ENCODE measurements at places on chromosomes 4 and X.

DNA sequence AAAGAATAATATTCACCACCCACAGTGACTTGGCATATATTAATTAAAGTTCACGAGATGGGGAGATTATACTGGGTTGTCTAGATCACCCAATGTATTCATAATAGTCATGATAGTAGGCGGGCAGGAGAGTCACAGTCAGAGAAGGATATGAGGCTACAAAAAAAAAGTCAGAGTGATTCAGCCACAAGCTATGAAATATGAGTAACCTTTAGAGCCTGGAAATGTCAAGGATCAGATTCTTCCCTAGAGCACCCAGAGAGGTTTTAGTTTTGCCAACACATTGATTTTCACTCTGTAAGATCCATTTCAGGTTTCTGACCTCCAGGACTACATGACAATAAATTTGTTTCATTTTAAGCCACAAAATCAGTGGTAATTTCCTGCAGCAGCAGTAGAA, 501.9 kb downstream of the GABRG1 start:
- DNase-seq, result no peak

DNA sequence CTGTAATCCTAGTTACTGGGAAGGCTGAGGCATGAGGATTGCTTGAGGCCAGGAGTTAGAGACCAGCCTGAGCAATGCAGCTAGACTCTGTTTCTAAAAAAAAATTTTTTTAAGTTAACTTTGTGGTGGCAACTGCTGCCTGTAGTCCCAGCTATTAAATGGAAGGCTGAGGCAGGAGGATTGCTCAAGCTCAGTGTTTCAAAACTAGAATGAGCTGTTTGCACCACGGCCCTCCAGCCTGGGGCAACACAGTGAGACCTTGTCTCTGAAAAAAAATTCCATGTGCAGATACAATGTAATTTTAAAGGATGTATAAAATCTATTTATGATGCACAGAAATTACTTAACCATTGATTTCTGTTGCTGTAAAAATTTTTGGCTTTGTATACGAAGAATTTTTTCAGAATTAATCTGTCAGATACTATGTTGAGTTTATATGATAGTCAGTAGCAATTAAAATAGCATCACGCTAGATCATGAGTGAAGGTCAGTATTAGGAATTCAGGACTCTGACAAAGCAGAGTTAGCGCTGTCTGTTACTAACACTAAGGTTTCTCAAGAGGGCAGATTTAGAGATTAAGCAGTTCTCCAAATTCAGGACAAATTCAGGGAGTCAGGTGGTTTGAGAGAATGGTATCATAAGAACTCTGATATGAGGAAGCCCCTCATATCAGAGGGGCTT, 8.3 kb upstream of the AGA start:
- DNase-seq, result peak; percentile 92

DNA sequence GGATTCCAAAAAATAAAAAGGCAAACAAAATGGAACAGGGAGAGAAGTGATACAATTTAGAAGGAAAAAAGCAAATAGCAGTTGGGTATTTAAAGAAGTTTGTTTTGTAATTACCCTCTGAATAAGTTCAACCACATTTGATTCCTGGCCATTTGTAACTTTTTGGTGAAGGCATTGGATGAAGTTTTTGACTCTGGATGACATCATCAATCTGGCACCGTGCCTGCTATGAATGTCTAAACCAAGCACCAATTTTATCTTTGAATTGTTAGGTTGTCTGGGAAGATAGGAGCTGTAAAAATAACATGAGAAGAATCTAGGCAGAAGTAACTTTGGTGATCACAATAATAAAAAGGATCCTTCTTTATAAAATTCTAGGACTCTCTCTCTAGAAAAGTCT, 29.5 kb downstream of the TMPRSS11A start:
- peak; percentile 6 for DNase-seq

DNA sequence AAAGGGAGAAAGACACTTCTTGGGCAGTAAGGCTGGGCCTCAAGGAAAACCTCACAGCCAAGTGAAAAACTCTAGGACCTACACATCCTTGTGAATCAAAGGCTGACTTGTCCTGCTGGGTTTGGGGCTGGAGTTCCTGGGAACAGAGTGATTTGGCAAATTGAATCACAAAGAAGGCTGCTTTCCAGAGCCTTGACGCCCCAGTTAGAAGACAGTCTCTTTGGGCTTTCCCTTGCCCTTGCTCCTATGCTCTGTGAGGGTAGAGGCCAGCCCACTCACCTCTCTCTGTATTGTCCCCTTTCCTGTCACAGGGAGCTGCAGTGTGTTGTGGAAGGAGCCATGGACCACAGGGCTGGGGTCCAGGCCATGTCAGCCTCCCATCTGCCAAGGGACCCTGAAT, 9.6 kb downstream of the AMER1 start:
- no peak for DNase-seq

DNA sequence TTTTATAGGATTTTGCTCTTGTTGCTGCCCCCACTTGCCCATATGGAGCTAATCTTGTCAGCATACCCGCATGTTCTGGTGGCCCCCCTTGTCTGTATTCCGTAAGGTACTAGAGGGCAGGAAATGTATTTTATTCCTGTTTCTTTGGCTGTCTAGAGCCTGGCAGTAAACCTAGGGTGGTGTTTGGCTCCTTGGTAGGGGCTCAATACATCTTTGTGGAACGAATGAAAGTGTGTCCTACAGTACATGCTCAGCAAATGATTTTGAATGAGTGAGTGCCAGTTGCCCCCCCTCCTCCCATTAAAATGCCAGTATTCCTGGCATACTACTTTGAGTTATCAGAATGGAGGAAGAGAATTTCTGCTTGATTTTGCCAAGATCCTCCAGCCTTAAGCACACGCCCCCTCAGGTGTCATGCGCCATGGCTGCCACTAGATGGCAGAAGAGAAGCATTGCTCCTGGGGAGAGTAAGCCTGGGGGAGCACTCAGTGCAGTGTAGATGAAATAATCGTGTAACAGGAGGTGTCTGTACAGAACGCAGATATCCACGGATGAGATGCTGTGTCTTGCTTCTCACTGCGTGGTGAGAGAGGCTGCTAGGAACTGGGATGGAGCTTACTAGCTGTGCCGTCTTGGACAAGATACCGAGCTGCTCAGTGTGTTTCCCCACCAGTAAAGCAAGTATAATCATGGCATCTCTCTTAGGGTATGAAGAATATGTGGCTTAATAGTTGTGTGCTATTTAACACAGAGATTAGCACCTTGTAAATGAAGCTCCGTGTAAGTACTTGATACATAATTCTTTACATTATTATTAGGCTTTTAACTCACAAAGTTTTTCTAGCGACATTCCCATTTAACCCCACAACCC, 17.2 kb upstream of the RNF212 start:
- DNase-seq, result peak; percentile 78

DNA sequence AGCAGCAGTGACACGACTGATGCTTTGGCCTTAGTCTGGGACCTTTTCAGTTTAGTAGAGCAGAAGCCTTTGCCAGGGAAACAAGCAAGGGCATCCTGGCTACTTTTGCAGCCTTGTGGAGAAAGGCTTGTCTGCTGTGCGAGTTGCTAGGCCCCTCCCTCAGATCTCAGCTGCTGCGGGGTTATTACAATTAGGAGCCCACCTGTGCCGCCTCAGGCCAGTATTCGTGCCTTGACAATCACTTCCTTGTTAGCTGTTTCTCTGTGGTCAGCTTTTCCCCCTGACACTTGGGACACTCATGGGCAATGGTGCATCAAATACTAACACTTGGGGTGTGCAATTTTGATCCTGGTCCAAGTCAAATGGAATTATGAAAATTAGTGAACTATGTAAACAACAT, 67.9 kb downstream of the SH2D1A start:
- no peak for DNase-seq

DNA sequence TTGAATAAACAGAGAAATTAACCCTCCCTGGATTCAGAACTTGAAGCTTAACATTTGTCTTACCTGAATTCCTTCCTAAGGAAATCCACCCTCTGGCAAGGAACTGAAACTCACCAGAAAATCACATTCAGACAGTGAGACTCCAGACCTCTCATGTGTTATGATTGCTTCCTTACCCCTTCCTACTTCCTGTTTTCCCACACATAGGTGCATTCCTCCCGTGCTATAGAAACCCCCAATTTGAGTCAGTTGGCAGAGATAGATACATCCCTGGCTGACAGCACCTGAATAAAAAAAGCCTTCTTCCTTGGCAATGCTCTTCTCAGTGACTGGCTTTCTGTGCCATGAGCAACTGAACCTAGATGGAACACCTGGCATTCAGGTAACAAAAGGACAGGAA, 157.0 kb upstream of the SMIM31 start:
- DNase-seq, result no peak

GRCh38 chr4:26135331-26135730, 185.5 kb upstream of the RBPJ start:
- peak; percentile 83 for DNase-seq

DNA sequence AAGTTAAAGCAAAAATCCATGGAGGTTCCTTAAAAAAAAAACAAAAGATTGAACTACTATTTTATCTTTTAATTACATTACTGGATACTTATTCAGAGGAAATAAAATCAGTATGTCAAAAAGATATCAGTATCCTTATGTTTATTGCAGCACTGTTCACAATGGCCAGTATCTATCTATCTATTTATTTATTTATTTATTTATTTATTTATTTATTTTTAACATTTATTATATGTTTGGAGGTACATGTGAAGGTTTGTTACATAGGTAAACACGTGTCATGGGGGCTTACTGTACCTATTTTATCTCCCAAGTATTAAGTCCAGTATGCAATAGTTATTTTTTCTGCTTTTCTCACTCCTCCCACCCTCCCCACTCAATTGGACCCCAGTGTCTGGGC, 881.1 kb upstream of the POU3F4 start:
- no peak for DNase-seq

DNA sequence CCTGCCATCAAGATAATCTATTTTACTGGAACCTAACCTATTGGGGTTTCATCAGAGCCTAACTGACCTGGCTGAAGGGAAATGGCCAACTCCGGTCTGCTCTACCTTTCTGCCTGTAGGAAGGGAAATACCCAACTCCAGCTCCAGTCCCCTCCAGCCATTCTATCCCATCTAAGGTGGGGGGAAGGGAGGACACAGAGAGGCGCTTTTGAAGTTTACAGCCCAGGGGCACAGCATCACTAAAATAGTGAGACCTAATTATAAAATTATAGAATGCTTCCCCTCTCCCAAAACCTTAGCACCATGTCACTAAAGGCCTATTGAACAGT, 27.8 kb upstream of the ACSL4 start:
- DNase-seq, result no peak

GRCh38 chrX:47644557-47645091, 5.7 kb downstream of the ELK1 start:
- peak; percentile 55 for DNase-seq

- no peak for DNase-seq
These were observed 84.3 kb upstream of the SLC4A4 start for GRCh38 chr4:71254451-71255012.

GRCh38 chr4:102042871-102043802, 252.6 kb downstream of the BANK1 start:
- DNase-seq, result peak; percentile 28

- no peak for DNase-seq
These were observed 130.6 kb upstream of the FAM9C start for GRCh38 chrX:13175056-13175455.

DNA sequence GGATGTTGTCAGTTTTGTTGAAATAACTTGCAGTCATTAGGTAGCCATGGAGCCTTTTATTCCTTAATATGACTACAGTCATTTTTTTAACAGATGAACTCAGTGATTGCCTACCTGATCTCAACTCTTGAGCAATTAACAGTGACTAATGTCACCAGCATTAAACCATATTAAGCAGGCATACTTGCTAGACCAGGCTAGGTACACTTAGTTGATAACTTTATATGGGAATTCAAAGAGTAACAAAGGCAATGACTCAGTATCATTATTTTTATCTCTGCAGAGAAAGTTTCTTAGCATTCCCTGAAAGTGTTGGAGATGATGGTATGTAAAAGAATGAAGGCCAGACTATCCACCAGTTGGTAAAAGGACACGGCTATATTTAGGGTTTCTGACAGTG, at the start of gene C4orf54:
TSS of gene C4orf54 (minus strand) at position 31 of the 400 bp plus-strand sequence. CDS start 3,180 bp downstream, outside the sequence.
- DNase-seq, result peak; percentile 54

GRCh38 chr4:2910409-2910808, 52.8 kb downstream of the NOP14 start:
- DNase-seq, result no peak

DNA sequence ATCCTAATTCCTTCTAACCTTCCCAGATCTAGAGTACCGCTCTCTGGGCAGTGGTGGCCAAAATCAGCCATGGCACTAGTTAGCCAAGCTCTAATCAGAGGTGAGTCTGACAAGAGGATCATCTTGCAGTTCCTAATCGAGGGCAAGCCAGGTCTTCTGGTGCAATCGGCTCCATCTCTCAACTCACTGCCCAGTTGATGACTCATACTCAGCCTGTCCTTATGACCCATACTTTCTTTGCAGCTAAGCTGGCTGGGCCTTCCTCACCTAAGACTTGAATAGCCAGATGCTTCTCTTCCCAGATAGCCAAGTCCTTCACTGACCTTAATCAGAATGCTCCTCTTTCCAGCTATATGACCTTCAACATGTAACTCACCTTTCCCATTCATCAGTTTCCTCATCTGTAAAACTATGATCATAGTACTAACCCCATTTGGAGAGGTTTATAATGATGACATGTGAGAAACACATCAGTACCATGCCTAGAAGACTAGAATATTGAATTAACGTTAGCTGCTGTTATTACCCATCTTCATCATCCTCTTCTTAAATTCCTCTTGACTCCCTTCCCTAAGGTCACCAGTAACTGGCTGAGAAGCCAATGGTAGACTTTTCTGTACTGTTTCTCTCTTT, 57.1 kb downstream of the RELL1 start:
- peak; percentile 82 for DNase-seq

GRCh38 chrX:153459986-153460385, 10.4 kb downstream of the HAUS7 start:
- DNase-seq, result peak; percentile 81

DNA sequence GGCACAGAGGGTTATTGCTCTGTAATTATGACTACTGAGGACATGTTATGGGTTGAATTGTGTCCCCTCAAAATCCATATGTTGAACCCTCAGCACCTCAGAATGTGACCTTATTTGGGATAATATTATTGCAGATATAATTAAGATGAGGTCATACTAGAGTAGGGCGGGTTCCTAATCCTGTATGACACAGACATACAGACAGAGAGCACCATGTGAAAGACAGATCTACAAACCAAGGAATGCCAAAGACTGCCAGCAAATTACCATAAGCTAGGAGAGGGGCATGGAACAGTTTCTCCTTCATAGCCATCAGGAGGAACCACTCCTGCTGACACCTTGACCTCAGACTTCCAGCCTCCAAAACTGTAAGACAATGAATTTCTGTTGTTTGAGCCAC, 115.2 kb upstream of the OTUD4 start:
- no peak for DNase-seq

- no peak for DNase-seq
These were observed 252.6 kb downstream of the TENM3 start for GRCh38 chr4:182495645-182496385.

- DNase-seq, result no peak
These were observed 193.2 kb downstream of the COMMD8 start for GRCh38 chr4:47270201-47270888.

- DNase-seq, result no peak
These were observed 4.7 kb upstream of the KLF3 start for GRCh38 chr4:38659346-38659745.
